NCI-H510A treated with DMSO at 0.1 percent for 48 hours (cell line): ENCODE measurements at places on chromosomes 7 and 10.

DNA sequence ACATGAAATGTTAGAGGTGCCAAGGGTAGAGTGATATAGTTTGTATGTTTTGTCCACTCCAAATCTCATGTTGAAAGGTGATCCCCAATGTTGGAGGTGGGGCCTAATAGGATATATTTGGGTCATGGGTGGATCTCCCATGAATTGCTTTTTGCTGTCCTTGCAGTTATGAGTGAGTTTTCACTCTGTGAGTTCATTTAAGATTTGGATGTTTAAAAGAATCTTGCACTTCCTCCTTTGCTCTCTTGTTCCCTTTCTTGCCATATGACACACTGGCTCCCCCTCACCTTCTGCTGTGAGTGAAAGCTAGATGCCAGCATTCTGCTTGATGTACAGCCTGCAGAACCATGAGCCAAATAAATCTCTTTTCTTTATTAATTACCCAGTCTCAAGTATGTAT is 269.2 kb downstream of the ZWINT start:
- no peak for DNase-seq

DNA sequence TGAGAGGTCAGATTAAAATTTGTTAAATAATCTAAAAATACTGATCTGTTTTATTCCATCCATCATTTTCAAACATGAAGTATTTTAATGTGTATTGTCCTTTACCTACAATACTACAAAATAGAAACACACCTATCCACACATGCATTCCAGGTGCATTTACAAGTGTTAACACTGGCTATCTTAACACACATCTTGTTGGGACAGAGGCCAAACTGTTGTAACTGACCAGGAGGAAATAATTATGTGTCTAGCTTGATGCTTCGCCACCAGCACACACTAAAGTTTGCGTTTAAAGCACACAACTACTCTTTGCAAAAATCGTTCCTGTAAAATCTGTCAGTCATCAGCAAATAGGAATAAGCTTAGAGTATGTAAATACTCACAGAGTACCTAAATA is 2.8 kb downstream of the PANK1 start:
- DNase-seq: no peak

DNA sequence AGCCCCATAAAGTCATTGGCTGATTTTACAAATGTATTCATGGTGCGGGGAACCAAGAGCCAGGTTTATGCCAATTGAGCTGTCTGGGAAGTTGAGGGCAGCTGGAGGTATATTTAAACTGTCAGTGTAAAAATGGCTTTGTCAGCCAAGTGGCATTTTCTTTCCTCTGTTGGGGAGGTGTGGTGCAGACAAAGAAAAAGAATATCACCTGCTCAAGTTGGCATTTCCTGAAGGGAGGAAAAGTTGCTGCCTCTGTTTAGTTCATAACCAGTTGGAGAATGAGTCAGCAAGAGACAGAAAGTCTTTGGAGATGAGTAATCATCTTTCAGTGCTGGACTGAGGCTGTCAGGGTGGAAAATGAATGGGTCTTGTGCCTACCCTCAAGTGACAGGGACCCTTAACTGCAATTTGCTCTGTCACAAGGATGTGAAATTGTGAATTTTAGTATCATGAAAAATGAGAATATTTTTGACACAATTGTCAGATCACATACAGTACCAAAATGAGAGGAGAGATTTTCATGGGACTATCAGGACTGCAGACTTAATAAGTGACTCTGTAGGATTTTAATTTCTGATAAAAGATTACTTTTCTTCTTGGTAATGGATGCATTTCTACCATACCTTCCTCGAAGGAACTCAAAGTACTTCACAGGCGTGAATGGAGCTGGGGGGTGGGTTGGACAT is 137.3 kb downstream of the ANLN start:
- peak; percentile 37 for DNase-seq

GRCh38 chr10:78365694-78366093 is 332.0 kb downstream of the RPS24 start:
- DNase-seq: no peak

DNA sequence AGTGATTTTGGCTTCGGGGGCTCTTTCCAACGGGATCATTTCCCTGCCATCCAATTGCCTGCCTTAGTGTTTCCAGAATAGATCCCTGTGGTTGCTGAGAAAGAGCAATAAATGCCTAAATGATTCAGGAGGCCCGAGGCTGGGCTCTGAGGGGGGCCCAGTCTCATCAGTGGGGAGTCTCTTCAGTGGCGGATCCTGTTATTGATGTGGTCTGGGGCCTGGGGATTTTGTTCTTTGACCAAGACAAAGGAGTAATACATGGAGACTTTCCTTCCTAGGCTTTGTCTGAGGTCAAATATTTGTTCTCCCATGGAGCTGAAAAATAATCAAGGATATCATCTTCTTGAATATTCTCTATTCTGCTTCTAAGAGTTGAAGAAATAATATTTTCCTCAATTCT is 40.8 kb downstream of the TAS2R41 start:
- no peak for DNase-seq

DNA sequence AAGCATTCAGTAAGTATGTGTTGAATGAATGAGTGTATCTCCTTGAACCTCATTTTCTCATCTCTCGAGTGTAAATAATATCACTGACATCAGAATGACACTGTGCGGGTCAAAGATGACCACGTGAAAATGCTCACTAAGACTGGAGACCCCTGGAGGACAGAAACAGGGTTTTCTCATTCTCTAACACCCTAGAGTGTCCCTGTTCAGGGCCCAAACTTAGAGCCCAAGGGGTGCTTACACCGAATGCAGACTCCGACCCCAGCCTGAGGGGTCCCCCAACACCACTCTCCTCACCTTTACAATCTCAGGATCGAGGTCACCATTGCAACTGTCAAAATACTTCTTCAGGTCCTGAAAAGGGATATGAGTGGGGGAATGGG is 1.4 kb downstream of the CDK5 start:
- DNase-seq: no peak

DNA sequence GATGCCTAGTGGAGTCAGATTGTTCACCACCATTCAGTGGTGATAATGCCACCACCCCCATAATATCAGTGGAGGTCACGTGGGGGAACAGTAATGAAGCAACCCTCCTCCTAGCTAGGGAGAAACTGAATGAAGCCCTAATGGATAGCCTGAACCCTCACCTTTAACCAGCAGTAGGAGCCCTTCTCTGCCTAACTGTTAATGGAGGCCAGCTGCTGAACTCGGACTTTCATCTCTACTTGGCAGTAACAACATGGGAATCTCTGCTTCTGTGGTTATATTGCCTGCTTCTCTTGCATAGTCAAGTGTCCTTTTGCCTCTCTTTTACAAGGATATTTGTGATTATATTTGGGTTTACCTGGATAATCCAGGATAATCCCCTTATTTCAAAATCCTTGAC is 1097.9 kb downstream of the REEP3 start:
- no peak for DNase-seq

DNA sequence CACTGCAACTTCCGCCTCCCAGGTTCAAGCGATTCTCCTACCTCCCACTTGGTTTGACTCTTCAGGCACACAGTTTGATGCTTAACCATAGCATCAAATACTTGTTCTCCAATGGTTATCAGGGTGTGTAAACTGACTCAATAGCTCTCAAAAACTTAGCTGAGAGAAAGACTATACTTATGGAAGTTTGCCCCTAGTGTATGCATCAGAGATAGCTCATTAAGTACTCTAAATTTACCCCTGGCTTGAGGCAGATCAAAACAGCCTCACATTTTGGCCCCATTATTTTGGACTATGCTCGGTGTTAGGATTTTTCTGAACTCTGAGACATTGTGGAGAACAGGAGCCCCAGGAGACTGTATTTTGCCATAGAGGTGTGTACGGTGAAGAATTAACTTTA is 40.8 kb upstream of the SLC35B4 start:
- DNase-seq: no peak

DNA sequence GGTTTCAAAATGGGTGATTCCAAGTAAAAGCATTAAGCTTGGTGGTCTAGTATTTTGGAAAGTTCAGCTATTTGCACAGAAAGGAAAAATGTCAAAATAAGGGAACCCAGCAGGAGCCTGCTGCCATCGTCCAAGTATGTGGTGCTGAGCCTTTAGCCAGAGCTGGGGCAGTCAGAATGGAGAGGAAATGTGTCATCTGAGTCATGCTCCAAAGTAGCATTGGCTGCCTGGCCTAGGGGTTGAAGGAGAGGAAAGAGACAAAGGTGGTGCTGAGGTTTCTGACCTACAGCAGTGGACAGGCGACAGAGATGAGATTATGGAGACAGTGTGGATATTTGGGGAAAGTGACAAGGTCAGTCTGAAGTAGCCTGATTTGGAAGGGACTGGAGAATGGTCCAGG is 103.9 kb downstream of the PLCE1 start:
- DNase-seq: no peak
